Stimulated activated CD4-positive, alpha-beta T cell treated with anti-CD3 and anti-CD28 coated beads, Interleukin-4, amount 100 ng/mL, for 24 hours (primary cell): ENCODE measurements at places on chromosomes 3 and 15.

DNA sequence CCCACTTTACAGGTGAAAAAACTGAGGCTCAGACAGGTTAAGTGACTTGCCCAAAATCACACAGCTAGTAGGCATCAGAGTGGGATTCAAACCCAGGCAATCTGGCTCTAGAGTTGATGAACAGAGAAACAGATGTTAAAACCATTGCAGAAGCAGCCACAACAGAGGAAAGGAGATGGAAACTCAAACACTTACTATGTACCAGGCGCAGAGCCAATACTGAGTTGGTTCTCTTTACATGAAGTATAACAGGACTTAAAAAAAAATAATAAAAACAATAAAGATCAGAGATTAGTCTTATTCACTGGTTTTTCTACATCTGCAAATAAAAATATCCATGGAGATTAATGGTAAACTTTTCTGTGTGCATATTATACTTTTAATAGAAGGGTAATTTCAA, 84.9 kb upstream of the SPATA12 start:
- DNase-seq: no peak

DNA sequence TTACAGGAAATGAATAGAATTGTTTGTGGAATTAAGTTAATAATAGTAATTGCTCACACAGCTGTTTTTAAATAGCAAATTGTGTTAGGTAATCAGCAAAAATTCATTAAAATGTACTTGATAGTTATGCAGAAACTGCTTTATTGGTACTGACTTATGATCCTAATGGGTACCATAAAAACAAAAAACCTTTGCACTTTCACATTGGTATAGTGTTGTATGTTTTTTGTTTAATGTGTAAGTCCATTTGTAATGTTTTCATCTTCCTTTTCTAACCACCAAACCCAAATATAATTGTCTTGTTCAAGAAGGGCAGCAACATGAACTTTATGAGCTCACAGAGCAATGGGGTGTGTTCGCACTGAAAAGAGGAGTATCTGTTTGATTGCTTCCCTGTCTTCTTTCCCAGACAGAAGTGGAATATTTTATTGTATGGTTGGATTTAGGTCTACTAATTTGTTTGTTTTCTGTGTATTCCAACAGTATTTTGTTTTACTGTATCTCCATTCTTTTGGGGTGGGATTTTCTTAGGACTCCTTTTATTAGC, 135.8 kb downstream of the TCF12 start:
- DNase-seq: no peak

DNA sequence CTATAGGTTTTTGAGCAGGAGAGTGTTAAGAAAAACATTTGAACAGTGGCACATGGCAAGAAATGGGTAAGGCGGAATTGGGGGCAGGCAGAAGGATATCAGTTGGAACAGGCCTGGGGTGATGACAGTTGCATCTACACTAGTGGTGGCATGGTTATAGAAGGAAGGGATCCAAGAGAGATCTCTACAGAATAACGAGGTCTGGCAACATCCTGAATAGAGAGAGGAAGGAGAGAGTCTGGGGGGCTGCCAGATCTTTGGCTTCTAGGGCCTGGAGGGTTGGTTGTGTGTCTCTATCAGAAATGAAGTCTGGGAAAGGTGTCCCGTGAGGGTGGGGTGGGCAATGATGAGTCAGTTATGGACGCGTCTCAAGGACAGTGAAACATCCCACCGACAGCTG, 26.3 kb downstream of the FSTL1 start:
- DNase-seq: no peak

DNA sequence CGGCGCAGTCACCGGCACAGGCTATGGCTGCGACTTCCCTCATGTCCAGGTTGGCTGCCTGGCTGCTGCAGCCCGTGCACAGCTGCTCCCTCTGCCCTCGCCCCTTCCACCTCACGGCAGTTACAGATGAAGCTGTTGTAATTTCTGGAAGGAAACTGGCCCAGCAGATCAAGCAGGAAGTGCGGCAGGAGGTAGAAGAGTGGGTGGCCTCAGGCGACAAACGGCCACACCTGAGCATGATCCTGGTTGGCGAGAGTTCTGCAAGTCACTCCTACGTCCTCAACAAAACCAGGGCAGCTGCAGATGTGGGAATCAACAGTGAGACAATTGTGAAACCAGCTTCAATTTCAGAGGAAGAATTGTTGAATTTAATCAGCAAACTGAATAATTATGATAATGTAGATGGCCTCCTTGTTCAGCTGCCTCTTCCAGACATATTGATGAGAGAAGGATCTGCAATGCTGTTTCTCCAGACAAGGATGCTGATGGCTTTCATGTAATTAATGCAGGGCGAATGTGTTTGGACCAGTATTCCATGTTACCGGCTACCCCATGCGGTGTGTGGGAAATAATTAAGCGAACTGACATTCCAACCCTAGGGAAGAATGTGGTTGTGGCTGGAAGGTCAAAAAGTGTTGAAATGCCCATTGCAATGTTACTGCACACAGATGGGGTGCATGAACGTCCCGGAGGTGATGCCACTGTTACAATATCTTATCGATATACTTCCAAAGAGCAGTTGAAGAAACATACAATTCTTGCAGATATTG, 13.2 kb upstream of the GNB4 start:
- no peak for DNase-seq

GRCh38 chr3:79002465-79003372, 765.1 kb downstream of the ROBO1 start:
- DNase-seq: no peak

DNA sequence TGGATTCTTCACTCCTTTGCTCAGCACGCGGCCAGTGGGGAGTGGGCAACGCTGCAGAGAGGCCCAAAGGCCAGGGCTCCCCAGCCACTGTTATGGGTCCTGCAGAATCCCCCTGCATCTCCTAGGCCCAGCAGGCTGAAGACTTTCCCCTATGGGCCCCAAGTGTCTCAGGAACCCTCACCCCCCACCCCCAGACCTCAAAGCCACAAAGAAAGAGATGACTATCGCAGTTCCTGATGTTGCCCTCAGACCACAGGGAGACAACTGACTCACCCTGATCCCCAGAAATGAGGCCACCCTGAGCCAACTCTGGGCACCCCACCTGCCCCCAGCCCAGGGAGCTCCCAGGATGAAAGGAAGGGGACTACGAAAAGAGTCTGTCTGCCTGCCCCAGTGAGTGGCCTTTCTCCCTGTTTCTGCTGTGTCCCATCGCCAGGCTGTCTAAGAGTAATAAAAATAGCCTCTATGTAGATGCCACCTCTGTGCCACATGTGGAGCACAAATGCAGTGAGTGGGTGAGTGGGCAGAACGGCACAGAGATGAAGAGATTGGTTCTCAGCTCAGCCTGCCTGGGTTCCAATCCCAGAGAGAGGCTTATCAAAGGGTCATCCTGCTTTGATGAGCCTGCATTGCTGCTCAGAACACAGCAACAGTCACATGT, 283.0 kb downstream of the UACA start:
- DNase-seq: peak; percentile 70
